ENCODE measurements at places on chromosomes 16 and 17.
A peak's percentile ranks its signal among the peaks of the same experiment; 100 is the strongest.

- no peak for DNase-seq
Observed at GRCh38 chr17:27985306-27985705, 57.2 kb upstream of the NLK start.

DNA sequence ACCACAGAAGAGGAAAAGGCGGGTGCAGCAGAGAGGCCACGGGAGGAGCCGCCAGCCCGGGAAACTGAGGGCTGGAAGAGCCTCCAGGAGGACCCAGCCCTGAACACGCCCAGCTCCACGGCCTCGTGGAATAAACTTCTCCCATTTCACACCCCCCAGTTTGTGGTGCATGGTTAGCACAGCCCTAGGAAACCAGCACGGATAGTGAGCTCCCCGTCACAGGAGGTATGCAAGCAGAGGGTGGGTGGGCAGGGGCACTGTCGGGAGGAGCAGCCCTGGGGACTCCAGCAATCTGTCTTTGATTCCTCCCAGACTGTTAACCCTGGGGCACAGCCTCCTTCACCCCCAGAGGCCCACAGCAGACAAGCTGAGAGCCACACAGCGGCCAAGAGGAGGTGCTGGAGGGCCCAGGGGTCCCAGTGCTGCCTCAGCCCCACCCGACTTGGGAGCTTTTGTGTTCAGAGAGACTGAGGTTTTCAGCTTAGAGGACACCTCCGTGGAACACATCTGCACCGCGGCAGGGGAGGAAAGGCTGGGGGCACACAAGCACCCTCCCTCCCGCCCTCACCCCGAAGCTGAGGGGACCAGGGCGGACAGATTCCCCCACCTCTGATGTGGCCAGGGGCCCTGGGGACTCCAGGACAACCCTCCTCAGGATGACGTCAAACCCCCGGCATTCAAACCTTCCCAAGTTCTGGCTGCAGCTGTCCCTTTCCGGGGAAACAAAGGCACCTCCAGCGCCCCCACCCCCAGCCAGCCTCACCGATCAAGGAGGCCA lies 1.7 kb upstream of the IL17C start:
- no peak for DNase-seq

DNA sequence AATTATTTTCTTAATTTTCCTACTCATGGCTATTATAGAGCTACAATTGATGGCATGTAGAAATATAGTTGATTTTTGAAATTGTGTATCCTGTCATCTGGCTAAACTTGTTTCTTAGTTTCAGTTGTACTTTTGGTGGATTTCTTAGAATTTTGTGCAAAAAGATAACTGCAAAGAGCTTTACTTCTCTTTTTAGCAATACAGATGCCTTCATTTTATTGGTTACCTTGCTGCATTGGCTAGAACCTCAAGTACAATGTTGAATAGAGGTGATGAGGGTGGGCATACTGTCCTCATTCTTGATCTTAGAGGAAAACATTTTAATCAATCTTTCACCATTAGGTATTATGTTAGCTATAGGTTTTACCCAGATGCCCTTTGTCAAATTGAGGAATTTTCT lies 67.9 kb downstream of the METRNL start:
- DNase-seq = no peak

- DNase-seq = no peak
Observed at GRCh38 chr16:65697065-65697464, 575.2 kb upstream of the CDH11 start.

GRCh38 chr16:11203111-11203623 lies 52.8 kb downstream of the SOCS1 start:
- no peak for DNase-seq

DNA sequence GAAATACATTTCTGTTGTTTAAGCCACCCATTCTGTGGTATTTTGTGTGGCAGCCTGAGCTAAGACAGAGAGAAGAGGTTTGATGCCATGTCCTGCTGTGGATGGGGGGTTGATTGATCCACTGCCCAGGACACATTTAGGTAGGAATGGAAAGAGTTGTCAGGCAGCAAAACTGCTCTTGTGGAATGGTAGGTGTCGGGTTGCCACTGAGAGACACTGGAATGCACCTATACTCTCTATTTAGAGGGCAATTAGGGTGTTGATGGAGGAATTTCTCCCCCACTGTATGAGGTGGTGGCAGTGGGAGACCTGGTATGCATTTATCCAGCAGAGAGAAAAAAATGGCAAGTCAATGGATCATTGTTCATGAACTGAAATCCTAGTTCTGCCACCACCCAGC lies 30.9 kb downstream of the CBLN1 start:
- DNase-seq = no peak

DNA sequence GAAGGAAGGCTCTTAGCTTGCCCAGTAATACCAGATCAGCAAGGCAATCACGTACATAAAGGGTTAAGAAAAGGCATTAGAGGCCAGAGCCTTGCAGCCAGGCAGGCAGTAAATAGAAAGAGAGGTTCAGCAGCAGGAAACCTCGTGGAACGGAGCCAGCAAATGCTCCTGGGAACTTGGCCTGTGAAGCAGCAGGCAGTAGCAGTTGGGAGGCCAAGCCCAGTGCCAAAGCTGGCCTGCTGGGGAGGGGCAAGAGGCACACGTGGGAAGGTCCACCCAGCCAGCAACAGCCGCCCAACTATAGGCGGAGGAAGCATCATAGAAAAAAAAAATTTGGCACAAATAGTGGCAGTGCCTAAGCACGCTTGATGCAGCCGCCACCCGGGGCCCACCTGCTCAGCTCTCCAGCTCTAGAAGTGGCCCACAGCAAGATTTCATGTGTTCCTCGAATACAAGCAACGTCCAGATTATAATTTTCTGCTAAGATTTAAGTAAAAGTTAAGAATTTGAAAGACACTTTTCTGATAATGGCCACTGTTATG lies 2339.5 kb downstream of the TP53TG3F start:
- DNase-seq = no peak

DNA sequence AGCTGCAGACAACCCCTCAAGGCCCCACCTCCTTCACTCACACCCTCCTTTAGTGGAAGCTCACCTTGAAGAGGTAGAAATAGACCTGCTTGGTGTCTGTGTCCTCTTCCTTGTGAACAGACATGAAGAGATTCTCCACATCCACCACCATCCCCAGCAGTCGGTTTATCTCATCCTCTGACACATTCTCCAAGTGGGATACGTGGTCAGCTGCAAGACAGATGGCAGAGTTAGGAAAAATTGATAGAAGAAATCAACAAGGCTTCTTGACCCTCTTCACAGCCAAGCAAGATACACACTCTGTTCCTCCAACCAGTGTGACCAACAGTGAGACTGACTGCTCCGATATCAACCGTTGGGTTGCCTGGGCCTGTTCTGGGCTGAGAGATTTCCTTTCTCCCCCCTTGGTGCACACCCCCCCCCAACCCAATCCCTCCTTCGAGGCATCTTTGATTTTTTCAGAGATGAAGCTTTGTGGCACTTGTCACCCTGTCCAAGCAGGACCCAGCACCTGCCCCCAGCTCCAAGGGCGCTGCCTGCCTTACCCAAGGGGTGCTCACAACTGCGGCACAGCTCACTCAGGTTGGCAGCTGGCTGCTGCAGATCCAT lies 902 bp downstream of the KAT2A start:
- DNase-seq = no peak

DNA sequence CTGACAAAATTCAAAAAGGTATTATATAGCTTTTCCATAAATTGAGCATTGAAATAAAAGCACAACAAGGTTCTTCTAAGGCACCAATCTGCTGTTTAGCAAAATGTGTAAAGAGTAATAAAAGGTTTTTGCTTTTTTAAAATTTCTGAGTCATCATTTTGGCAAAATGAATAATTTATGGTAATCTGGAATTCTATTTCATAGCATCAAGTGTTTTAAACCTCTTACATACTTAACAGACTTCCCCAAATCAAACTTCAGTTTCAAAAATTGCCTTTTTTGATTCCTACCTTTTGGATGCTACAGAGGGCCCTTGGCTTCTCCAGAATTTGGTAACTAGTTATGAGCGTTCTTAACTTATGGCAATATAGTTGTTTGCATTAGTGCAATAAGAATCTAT lies 154.0 kb upstream of the ELAC2 start:
- DNase-seq = no peak

- DNase-seq = no peak
Observed at GRCh38 chr16:14132696-14133048, 61.6 kb downstream of the MRTFB start.

- DNase-seq = no peak
Observed at GRCh38 chr16:57540387-57540786, 2.1 kb upstream of the ADGRG5 start.

DNA sequence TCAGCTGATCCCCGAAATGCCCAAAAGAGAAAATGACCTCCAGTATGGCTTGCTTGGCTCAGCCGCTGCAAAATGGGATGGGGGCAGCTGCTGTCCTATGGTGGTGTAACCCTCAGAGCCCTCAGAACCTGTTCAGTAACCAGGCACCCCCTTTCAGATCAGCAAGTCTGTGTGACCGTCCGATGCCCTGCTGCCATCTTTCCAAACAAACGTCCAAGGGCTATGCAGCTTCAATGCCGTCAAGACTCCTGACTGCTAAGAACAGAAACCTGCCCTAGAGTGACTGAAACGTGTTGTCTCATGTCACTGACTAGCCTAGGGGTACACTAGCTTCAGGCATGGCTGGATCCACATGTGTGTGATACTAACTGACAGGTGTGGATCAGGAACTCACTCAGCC lies 70.4 kb downstream of the GNAO1 start:
- no peak for DNase-seq

DNA sequence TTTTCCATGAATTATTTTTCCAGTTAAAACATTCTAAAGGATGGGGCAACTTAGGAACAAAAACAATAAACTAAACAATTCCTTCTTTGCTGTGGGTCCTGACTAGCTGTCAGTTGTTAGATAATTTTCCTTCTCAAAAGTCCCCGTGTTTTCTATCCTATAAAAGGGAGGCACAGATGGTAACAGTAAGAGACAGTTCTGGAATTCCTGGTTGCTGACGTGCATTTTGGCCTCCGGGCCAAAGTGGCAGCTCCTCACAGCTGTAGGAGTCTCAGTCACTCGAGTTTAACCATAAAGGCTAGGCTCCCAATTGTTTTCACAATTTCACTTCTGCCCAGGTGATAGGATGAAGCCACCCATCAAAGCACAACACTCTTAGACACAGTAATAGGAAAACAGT lies 77.0 kb upstream of the ZNF423 start:
- DNase-seq = no peak

- no peak for DNase-seq
Observed at GRCh38 chr16:50838165-50838564, 96.3 kb downstream of the CYLD start.

- DNase-seq = no peak
Observed at GRCh38 chr17:4369557-4370230, 3.2 kb upstream of the UBE2G1 start.

DNA sequence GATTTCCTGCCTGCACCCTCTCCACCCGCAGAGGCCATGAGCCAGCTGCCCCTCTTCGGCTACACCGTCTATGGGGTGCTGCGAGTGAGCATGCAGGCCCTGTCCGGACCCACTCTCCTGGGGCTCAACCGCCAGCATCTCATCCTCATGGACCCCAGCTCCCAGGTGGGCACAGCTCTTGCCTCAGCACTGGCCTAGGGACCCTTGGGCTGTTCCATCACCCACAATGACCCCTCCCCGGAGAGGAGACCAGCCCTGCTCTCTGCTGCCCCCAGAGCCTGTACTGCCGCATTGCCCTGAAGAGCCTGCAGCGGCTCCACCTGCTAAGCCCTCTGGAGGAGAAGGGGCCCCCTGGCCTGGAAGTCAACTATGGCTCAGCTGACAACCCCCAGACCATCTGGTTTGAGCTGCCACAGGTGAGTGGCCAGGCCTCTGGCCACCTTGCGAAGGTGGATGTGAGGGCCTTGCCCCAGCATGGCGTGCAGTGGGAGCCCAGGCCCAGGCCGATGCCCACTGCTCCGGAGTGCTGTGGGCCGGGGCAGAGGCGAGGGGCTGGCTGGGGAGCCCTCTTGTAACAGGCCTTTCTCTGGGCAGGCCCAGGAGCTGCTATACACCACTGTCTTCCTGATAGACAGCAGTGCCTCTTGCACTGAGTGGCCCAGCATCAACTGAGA lies 7.3 kb upstream of the SMIM5 start:
- peak; percentile 67 for DNase-seq

- DNase-seq = no peak
Observed at GRCh38 chr17:43637563-43638323, 24.0 kb downstream of the MEOX1 start.

- no peak for DNase-seq
Observed at GRCh38 chr16:82605863-82606620, 20.7 kb upstream of the CDH13 start.

DNA sequence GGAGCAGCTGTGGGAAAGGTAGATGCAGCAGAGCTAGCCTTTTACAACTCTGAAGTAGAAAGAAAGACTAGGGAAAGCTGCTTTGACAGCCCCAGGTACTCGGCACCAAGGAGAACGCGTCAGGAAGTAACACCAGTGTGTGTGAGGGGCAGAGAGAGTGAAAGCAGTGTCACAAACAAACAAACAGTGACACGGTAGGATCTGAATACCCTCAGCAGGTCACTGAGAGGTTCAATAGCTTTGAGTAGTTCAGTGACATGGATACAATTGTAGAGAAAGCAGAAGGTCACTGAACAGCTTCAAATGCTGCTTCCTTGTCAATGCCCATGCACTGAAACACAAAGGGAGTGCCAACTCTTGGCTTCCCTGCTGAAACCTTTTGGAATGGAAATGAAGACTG lies 150.3 kb upstream of the C17orf78 start:
- no peak for DNase-seq

GRCh38 chr17:72387487-72387886 lies 266.7 kb downstream of the SOX9 start:
- peak; percentile 93 for DNase-seq

DNA sequence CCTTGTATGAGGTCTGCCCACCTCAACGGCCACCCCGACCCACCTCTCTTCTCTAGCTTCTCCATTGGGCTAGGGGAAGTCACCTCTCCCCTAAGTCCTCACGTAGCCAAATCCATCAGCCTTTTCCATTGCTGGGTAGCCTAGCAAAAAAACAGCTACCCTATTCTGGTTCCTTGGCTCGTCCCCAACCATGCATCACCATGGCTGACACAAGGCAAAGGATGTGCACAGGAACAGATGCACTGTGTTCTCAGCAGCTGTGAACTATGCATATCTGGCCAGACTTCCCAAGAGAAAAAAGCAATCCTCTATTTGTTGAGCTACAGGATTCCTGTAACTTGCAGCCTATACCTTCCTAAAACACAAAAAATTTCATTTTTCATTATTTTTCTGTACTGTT lies 22.0 kb upstream of the FLCN start:
- no peak for DNase-seq

- DNase-seq = no peak
Observed at GRCh38 chr16:54750249-54750648, 180.4 kb upstream of the IRX5 start.

- DNase-seq = no peak
Observed at GRCh38 chr16:4351880-4352279, 759 bp upstream of the PAM16 start.

DNA sequence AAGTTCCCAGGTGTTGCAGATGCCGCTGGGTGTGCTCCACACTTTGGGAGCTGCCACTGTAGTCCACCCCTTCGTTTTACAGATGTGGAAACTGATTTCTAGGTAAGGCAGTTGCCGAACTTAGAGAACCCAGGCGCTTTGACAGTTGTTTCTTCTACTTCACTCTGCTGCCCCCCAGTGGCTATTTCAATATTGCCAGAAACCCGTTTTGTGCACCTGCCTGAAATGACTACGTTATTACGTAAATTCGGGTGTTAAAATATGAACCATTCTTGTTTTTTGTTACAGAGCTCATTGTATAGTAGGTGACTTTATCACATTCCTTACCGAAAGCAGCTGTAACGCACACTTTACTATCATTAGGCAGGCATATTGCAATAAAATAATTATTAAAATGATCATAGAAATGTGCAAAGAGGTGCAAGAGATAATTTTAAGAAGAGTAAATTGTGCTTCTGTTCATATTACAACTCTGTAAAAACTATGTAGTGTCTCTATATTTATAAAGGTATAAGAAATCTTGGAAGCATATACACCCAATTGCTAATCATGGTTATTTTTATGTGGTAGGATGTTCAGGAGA lies 44.9 kb downstream of the OTOA start:
- DNase-seq = peak; percentile 35

Data from H54 (cell line).